ENCODE measurements at places on chromosomes 4 and X.

GRCh38 chr4:27861802-27862201, 1001.2 kb downstream of the STIM2 start:
- no peak for DNase-seq

- DNase-seq: no peak
Measured at GRCh38 chr4:149465955-149466354, 349.7 kb downstream of the IQCM start.

GRCh38 chr4:183848805-183849204, 56.3 kb upstream of the STOX2 start:
- no peak for DNase-seq

DNA sequence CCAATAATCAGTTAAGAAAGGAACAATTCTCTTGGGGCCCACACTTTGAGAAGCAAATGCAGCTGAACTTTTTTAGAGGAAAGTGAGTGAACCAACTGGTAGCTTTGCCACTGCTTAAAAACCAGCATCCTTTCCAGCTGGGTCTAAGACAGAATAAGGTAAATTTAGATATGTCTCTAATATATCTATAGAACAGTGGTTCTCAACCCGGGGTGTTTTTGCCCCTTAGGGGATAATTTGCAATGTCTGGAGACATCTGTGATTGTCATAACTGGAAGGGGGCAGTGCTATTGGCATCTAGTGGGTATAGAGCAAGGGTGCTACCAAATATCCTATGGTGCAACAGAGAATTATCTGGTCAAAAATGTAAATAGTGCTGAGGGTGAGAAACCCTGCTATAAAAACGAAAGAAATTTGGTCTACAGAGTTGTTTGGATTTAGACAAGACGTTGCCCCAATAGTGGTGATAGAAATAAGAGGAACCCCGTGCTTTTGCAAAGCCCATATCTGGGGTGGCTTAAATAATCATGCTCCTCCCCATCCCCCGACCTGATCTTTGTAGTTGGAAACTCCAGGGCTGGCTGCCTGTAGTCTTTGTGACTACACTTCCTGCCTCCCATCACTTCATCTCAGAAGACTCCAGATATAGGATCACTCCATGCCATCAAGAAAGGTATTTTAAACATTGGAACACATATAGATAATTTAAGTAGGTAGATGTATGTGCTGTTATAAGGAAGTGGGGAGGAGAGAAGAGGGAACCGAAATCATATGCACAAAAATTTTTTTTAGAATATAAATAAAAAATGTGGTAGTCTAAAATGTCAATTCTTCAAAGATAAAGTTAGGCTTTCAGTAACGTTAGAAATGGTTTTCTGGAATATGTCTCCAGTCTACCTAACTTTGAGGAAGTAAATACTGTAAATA, at the start of gene TLR7:
Gene TLR7 (plus strand): TSS at position 622 of the 927 bp plus-strand sequence. CDS start 507 bp downstream, outside the sequence.
- DNase-seq: no peak

GRCh38 chr4:138961129-138961528, 54.5 kb upstream of the NOCT start:
- DNase-seq: no peak

DNA sequence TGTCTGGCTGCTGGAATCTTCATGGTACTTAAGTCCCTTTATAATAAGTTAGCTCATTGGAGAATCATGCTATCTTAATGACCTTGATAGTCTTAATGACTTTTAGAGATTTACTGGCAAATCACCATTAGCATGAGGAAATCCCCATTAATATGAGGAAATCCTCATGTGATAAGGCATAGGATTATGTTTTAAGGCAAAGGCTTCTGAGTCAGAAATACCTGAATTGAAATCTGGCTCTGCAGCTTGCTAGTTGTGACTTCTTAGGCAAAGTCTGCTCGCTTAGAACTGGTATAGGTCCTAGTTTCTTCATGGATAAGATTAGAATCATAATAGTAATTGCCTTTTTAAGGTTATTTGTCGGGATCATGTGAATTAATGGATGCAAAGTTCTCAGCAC, 190.2 kb upstream of the BANK1 start:
- DNase-seq: no peak

DNA sequence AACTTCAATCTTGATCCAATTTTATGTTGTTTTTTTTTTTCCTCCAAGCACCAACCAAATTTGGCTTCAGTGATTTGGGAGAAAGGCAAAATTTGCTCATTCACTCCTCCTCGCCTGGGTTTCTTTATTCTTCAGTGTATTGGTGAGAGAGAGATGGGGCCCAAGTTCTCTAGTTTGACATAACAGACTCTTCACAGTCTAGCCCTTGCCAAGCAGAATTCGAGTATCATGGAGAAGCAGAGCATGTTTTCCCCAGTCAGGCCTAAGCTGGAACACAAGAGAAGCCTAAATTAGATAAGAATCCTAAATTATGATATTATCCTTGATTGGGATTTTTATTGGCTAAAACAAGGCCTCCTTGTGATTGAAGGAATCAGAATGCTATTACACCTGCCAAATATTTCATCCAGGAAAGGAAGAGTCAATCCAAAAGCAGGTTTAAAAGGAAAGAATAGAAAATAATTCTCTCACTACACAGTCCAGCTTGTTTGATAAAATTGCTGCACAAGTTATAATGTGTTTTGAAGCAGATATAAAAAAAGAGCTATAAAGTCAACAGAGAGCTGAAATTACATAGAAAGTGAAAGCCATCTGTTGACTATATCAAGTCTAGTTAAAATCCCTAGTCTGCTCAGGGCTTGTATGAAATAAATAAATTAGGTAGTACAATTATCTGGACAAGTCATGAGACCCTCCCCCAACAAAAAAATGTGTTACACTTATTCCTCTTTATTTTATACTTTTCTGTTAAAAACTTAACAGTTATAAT, 39.9 kb upstream of the FAM241A start:
- no peak for DNase-seq

GRCh38 chrX:1528884-1529203, 8.1 kb downstream of the P2RY8 start:
- no peak for DNase-seq

- no peak for DNase-seq
Measured at GRCh38 chr4:102560115-102560514, 59.0 kb downstream of the NFKB1 start.

- DNase-seq: no peak
Measured at GRCh38 chr4:56375458-56375857, 11.8 kb downstream of the AASDH start.

GRCh38 chrX:153667956-153668396, 5.6 kb downstream of the PNCK start:
- peak; percentile 44 for DNase-seq

GRCh38 chr4:165345666-165346417, 18.4 kb downstream of the MSMO1 start:
- no peak for DNase-seq

DNA sequence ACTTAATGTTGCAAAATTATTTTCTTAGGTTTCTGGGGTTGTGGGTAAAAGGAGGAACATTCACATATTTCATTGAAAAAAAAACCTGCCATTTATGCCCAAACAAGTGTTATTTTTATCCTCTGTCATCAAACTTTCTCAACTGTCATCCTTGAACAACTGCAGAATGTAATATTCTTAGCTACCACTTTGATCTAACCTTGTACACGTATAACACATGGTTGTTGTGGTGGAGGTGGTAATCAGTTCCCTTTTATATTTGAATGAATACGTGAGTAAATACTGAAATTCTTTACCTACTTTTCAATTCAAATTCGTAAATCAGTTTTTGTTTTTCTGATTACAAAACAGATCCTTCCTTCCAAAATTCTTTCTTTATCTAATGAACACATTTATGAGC, 3.8 kb upstream of the AMMECR1 start:
- no peak for DNase-seq

DNA sequence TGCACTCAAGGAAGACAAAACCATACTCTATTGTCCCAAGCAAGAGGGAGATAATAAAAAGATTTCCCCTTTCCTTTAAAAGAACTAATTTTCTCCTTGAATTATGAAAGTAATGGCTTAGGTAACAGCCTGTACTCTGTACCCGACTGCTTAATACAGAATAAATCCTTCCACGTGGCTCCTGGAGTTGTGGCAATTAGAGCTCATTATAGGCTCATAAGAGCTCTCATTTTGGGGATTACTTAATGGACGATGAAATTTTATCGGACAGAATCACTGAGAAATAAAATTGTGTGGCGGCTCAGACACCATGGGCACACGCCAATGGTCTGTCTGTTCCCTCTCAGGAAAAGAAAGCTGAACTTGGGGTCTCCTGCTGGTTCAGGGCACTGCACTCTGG, 2.8 kb upstream of the GSX2 start:
- DNase-seq: no peak

GRCh38 chr4:8199594-8200301, 658 bp downstream of the SH3TC1 start:
- no peak for DNase-seq

- no peak for DNase-seq
Measured at GRCh38 chr4:78213218-78213617, 156.1 kb downstream of the FRAS1 start.

DNA sequence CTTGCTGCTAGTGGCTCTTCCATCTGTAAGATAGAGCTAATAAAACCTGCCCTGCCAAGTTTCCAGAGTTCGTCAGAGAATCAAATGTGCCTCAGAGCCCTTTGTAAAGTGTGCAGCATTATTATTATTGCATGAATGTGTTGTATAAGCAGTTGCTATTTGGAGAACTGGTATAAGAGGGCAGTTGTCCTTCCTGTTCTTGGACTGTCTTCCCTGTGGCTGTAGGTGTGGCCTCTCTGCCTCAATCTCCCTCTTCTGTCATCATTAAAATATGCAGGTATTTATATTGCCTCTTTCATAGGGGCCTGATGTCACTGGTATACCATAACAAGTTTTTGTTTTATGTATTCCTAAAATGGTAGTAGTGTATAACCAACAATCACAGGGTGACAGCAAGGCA, 3.8 kb downstream of the MTM1 start:
- no peak for DNase-seq

GRCh38 chr4:126572264-126572663, 1060.5 kb upstream of the INTU start:
- DNase-seq: no peak

DNA sequence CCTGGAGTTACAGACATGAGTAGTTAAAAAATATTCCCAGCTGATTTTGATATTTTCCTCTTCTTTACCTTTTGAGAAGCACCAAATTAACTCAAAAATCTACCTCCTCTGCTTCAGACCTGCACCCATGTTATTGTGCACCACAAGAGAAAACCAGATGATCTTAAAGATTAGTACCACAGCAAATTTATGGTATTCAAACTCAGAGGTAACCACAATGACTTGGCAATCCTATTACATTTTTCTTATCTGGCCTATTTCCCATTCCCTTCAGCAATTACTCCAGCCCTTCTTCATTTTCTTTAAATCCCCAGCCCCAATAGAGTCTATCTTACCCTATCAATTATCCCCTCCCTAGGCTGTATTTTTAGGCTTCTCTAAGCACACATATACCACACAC, 535.1 kb downstream of the FAT4 start:
- no peak for DNase-seq

DNA sequence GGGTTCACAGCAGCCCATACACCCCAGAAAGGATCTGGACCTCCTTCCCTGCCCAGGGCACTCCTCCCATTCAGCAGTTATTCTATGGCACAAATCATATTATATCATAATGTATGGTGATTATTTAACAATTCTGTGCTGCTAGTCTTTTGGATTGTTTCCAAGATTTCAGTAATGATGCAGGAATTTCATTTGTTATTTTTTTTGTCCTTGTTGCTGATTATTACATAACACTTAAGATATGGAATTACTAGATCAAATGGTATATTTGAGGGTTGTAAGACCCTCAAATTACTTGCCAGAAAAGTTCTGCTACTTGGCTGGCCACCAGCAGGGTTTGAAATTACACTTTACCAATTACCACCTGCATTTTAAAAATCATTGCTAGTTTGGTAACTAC, 36.4 kb downstream of the QDPR start:
- no peak for DNase-seq

- no peak for DNase-seq
Measured at GRCh38 chrX:7028246-7028645, 119.3 kb upstream of the STS start.

DNA sequence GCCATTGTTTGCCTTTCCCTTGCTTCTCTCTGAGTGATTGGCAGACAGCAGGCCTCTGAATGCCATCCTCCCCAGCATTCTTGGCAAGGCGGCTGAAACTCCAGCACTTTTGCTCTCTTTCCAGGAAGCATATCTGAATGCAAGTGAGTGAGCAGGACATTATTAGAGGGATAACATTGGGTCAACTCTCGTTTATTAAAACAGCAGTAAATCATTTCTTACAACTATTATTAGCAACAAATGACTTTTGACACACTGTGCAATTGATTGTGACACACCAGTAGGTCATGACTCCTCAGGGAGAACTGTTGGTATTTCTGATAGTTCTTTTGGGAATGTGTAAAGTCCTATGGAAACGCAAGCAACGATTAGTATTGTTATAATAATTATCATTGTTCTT, 103.8 kb downstream of the EFNB1 start:
- DNase-seq: no peak

DNA sequence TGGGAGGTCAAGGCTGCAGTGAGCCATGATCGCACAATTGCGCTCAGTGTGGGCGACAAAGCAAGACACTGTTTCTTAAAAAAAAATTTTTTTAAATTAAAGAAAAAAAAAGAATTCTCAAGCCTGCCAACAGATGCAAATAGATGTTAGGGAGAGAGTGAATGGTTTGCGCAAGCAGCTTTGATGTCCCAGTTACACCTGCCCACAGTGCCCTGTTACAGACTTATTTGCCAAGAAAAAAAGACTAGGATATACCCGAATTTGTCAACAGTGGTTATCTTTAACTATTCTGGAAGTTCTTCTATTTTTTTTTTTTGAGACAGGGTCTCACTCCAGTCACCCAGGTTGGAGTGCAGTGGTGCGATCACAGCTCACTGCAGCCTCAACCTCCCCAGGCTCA, 44.3 kb upstream of the UGDH start:
- DNase-seq: no peak

GRCh38 chr4:184475096-184475461, 729 bp upstream of the IRF2 start:
- no peak for DNase-seq

- DNase-seq: no peak
Measured at GRCh38 chr4:105644257-105644656, 64.2 kb downstream of the INTS12 start.

GRCh38 chr4:38703635-38704034, 39.6 kb downstream of the KLF3 start:
- DNase-seq: no peak

DNA sequence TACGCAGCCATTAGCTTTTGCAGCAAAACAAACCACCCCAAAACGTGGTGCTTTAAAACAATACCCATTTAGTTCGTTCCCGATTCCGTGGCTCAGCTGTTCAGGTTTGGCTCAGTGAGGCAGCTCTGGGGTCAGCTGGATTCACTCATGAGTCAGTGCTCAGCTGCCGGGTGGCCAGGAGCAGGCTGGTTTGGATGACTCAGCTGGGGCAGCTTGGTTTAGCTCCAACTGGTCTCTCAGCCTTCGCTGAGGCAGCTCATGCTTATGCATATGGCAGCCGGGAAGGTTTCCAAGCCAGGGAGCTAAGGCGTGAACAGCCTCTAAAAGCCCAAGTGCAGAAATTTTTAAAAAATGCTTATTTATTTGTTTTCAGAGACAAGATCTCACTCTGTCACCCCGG, 13.3 kb upstream of the CD99 start:
- DNase-seq: peak; percentile 75

Data from smooth muscle cell of the brain vasculature (primary cell).